SK-N-DZ (cell line): ENCODE measurements at places on chromosomes 3 and 15.

GRCh38 chr3:44845528-44846520 lies 15.9 kb upstream of the TMEM42 start:
- DNase-seq = no peak

DNA sequence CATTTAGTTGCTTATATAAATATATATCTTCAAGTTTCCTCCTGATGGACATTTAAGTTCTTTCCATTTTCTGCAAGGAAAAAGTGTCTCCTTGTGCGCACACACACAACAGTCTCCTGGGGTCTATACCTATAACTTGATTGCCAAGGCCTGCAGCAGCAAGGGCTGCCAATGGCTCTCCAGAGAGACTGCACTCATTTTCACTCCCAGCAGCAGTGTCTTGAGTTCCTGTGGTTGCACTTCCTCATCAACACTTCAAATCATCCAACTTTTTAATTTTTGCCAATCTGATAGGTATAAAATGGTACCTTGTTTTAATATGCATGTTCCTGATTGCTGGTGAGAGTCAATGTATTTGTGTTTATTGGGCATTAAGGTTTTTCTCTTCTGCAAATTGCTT lies 23.1 kb downstream of the TNFAIP8L3 start:
- DNase-seq = no peak

DNA sequence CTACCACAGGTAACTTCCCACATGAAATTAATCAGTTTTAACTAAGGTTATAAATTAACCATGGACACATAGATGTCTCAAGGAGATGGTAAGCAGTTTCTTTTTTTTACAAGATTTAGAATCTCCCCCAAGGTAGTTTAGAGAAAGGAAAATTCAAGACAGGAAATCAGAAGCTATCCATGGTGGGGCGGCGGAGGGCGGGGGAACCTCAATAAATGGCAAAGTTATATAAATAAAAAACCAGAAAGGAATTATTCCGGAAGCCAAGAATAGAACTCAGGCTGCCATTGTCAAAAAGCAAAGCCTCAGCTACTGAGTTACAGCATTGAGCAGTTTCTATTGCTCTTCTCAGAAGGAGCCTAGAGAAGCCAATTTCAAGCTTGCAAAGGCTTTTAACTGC lies 172.1 kb upstream of the SMAD3 start:
- no peak for DNase-seq

- no peak for DNase-seq
These were observed 122.2 kb downstream of the RTP4 start for GRCh38 chr3:187490366-187490765.

DNA sequence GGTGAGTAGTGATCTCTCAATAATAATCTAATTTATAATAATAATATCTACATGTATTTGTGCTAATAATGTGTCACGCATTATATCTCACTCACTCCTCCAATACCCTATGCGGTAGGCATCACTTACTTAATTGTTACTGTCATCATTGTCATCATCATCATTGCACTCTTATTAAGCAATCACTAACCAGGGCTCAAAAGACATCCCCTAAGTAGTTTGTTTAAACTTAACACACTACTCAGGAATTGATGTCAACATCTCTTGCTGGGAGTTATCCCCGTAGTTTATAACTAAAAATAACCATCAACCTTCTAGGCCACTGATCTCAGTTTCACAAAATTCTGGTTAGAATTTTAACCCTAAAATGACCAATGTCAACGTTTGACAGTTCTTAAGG lies 56.8 kb upstream of the ICE2 start:
- no peak for DNase-seq
